Neural crest cell (in vitro differentiated cells): ENCODE measurements at places on chromosomes 7 and 10. TPM values are rescaled to one million over a fixed set of nuclear protein-coding genes. Genes with fewer than 3 reads are reported as not detected.

The PIP4K2A gene
- 25.4 and 28.7 TPM in 2 replicates for total RNA-seq

DNA sequence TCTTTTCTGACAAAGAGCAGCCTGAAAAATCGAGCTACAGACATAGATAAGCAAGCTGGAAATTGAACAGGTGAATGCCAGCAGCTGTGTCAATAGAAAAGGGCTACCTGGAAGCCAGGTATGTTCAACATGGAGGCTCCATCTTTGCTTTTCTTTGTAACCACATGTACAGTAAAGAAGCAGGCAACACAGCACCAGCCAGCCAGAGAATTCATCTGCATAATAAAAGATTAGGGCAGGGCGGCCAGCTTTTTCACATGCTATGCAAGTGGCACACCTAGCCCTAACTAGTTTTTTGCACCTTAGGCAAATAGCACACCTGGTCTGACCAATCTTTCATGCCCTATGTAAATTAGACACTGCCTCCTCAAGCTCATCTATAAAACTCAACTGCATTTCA, 25.7 kb downstream of the COG5 start:
- no peak for DNase-seq

- DNase-seq = no peak
Measured at GRCh38 chr7:158284617-158285382, 302.8 kb downstream of the PTPRN2 start.

DNA sequence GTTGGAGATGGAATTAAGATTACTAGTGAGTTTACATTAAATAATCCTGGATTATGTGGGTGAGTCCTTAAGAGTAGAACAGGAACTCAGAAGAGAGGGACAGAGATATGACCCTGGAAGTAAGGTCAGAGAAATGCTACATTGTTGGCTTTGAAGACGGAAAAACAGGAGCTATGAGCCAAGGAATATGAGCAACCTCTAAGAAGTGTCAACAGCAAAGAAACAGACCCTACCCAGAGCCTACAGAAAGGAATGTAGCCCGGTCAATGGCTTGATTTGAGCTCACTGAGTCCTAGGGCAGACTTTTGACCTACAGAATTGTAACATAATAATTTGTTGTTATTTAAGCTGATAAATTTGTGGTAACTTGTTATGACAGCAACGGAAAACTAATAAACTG, 304.9 kb downstream of the IPMK start:
- DNase-seq = no peak

DNA sequence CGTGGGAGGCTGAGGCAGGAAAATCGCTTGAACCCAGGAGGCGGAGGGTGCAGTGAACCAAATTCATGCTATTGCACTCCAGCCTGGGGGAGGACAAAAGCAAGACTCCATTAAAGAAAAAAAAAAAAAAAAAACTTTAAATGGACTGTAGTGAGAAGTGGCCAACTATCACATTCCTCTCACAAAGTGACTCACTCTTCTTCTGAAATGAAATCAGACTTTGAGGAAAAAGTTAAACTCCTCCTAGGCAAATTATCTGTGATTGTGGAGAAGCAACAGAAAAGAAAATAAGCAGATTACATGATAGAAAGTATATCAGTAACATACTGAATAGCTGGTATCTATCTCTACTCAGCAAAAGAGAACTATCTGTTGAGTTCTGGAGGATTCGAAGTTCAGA, 234.3 kb upstream of the PHF14 start:
- DNase-seq = no peak

- DNase-seq = no peak
Measured at GRCh38 chr10:923844-924523, 7.5 kb downstream of the LARP4B start.

DNA sequence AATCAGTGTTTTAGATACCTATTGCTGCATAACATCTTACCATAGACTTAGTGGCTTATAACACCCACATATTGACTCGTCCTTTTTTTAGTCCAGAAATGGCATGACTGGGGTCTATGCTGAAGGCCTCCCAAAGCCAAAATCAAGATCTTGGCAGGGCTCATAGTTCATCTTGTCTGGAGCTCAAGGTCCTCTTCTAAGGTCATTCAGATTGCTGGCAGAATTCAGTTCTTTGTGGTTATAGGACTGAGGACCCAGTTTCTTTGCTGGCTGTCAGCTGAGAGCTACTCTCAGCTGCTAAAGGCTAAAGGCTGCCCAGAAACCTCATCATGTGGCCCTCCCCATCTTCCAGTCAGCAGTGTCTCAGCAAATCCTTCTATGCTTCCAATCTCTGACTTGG, 165.5 kb downstream of the FAM107B start:
- no peak for DNase-seq

- peak; percentile 96 for DNase-seq
Measured at GRCh38 chr10:101060951-101061623, 702 bp upstream of the KAZALD1 start.

GRCh38 chr10:123148414-123149161, 652 bp downstream of the HMX2 start:
- DNase-seq = no peak

The GRID2IP gene
- 0.54 and 0.61 TPM in 2 replicates for total RNA-seq

DNA sequence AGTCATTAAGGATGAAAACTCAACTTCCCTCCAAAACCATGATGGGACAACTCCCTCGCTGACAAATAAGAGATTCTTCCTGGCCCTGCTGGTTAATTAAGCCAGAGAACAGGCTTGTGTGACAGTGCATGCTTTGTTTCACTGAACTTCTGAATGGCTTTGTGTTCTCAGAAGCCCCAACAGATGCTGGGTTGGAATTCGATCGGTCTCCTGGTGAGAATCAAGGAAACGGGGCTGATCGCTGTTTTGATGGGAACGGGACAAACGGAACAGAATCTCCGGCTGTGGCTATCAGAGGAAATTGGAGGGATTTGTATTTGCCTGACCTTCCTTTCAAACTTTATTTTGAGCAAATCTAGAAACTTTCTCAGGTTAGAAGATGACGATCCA, 145.0 kb downstream of the RNF216 start:
- no peak for DNase-seq

The TMEM213 gene
- total RNA-seq = not detected in 2 replicates

The PRTFDC1 gene
- total RNA-seq = 26.7 and 32.0 TPM in 2 replicates

GRCh38 chr7:78441737-78442136, 643.2 kb downstream of the PHTF2 start:
- DNase-seq = no peak

DNA sequence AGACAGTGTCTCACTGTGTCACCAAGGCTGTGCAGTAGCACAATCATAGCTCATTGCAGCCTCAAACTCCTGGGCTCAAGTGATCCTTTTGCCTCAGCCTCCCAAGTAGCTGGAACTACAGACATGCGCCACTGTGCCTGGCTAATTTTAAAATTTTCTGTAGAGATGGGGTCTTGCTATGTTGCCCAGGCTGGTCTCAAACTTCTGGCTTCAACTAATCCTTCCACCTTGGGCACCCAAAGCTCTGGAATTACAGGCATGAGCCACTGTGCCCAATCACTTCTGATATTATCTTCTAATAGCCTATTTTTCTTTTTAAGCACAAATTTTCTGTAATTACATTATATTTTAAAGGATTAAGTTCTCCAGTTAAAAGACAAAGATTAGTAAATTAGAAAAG, 42.6 kb upstream of the ZC3HAV1 start:
- DNase-seq = no peak

The CYP2C9 gene
- total RNA-seq = not detected in 2 replicates

DNA sequence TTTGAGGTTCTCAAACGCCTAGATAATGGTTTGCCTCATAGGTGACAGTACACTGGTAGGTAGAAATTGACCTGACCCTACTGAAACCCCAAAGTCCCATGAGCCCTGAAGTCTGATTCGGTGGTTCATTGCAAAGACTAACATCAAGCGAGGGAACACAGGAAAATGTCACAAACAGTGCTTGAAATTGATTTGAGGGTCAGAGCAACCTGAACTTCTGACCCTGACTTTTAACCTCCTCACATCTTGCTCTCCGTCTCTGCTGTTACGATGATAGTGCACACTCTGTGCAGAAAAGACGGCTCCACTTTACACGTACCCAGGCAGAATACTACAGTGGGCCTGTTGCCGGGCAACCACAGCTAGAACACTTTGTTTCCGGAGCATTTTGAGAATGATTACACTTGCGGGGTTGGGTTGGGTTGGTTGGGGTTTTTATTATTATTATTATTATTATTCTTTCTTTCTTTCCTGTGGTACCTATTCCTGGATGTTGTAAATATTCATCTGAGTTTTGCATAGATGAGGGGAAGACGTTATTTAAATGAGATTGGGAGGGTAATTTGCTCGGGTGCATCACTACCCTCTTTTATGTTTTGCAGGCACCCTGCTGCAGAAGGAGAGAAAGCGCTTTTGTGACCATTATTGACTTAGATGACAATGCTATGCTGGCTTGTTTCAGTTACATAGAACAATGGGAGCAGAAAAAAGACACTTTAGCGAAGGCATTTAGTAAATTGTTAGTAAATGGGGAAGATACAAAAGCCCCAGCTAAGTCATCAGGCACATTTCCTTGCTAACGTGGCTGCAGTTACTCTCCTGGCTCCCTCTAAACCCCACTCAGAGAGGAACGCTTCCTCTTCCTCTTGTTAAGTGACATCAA, 438.1 kb upstream of the NRP1 start:
- DNase-seq = peak; percentile 41

The PSTK gene
- total RNA-seq = 5.8 and 6.8 TPM in 2 replicates

GRCh38 chr10:17443707-17444387, 10.5 kb downstream of the ST8SIA6 start:
- DNase-seq = no peak

- DNase-seq = no peak
Measured at GRCh38 chr10:186911-187310, 51.7 kb downstream of the ZMYND11 start.

GRCh38 chr10:114059561-114059960, 15.9 kb downstream of the ADRB1 start:
- DNase-seq = no peak

The ZNF316 gene
- total RNA-seq = 40.7 and 43.8 TPM in 2 replicates

DNA sequence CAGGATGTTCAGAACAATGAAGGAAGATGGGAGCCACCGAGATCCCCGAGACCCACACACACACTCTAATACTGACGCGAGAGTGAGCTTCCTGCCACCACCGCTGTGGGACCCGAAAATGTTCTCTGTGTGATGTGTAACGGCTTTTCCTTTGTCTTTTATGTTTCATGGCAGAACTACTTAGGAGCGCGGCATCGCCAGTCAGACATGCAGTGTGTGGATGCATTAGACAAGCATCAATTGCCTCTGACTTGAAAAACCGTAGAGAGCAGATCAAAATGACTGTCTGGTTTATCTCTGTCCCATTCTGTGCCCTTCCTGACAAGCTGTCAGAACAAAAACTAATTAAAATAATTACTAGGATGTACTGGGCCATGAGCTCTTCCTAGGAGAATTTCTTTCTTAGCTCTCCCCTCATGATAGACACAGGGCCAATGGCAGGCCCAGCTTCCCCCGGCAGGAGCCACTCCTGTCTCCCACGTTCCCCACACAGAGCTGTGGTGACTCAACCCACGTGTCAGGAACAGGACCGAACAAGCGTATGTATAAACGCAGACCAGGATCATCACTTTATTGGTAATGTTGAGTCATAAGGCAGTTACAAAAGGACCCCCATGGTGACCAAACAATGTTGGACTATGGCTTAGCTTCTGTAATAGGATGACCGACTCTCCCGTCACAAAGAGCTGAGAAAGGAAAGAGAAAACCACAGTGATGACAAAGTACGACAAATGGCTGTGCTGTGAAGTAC, 705.0 kb downstream of the PARD3 start:
- DNase-seq = no peak

DNA sequence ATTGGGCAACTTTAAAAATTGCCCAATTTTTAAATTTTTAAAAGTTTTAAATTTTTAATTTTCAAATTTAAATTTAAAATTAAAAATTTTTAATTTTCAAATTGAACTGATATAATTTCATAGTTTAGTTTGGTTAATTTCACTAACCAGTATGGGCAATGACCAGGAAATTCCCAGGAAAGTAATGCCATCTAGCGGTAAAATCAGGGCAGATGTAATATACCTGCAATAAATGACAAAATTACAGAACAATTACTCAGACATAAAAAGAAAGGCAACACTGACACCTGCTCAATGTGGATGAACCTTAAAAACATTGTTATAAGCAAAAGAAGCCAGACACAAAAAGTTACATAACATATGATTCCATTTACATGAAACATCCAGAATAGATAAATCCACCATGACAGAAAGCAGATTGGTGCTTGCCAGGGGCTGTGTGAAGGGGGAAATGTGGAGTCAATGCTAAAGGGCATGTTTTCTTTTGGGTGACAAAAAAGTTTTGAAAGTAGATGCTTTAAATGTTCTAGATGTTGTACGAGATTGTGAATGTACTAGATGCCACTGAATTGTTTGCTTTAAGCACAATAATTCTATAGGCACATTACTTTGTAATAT, 28.6 kb upstream of the SLC16A12 start:
- DNase-seq = peak; percentile 8
